Fibroblast of skin of right biceps (primary cell): ENCODE measurements at places on chromosomes 7 and 10.

DNA sequence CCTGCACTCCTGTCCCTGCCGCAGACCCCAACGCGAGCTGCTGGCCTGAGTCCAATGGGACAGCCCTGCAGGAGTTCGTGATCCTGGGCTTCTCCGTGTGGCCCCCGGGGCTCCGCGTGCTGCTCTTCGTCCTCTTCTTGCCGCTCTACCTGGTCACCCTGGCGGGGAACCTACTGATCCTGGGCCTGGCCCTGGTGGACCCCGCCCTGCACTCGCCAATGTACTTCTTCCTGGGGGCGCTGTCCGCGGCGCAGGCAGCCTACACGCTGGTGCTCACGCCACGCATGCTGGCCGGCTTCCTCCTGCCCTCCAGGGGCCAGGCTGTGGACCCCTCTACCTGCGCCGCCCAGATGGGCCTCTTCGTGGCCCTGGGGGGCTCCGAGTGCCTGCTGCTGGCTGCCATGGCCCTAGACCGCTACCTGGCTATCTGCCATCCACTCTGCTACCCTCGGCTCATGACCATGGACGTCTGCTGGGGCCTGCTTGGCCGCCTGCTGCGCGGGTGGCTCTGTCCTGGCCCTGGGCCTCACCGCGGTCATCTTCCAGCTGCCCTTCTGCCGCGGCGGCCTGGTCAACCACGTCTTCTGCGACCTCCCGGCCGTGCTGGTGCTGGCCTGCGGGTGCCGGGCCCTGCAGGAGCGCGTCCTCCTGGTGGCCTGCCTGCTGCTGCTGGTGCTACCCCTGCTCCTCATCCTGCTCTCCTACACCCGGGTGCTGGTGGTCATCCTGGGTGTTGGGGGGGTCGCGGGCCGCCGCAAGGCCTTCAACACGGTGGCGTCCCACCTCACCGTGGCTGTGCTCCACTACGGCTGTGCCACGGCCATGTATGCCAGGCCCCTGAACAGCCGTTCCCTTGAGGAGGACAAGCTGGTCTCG lies 71.7 kb downstream of the RBAK start:
- no peak for DNase-seq

GRCh38 chr10:79193694-79194382 lies 125.1 kb downstream of the ZMIZ1 start:
- no peak for DNase-seq

DNA sequence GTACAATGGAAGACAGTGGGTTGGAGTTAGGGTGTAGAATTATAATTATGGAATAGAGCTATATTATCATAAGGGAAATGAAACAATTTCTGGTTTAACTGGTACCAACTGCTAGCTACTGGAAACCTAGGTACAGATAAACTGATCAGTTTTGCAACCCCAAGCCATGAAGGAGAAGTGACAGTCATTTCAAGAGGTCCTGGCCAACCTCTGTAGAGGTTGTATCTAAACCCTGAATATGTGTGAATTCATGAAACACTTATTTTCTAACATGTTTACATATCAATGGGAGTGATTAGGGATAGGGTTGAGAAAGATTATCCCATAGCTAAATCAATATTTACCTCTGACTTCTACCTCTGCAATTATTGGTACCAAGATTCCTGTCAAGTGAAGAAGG lies 29.9 kb upstream of the CC2D2B start:
- DNase-seq = no peak

GRCh38 chr10:14748441-14748840 lies 26.3 kb downstream of the FAM107B start:
- no peak for DNase-seq

DNA sequence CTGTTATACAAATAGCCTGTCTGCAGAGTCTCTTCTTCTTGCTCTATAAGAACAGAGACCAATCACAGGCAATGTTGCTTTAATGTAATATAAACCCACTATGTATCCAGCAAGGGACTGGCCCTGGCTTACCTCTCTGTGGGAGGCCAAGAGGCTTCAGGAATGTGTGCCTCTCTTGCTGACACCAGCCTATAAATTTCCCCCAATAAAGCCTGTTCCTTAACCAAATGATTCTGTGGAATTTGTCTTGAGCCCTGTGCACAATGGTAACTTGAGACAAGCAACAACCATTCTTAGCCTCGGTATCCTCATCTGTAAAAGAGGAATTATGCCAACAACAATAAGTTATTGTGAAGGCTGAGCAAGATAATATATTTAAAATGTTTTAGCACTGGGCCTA lies 563.7 kb downstream of the GRM8 start:
- peak; percentile 80 for DNase-seq

GRCh38 chr7:44998153-44998871 lies 1.7 kb upstream of the CCM2 start:
- no peak for DNase-seq

DNA sequence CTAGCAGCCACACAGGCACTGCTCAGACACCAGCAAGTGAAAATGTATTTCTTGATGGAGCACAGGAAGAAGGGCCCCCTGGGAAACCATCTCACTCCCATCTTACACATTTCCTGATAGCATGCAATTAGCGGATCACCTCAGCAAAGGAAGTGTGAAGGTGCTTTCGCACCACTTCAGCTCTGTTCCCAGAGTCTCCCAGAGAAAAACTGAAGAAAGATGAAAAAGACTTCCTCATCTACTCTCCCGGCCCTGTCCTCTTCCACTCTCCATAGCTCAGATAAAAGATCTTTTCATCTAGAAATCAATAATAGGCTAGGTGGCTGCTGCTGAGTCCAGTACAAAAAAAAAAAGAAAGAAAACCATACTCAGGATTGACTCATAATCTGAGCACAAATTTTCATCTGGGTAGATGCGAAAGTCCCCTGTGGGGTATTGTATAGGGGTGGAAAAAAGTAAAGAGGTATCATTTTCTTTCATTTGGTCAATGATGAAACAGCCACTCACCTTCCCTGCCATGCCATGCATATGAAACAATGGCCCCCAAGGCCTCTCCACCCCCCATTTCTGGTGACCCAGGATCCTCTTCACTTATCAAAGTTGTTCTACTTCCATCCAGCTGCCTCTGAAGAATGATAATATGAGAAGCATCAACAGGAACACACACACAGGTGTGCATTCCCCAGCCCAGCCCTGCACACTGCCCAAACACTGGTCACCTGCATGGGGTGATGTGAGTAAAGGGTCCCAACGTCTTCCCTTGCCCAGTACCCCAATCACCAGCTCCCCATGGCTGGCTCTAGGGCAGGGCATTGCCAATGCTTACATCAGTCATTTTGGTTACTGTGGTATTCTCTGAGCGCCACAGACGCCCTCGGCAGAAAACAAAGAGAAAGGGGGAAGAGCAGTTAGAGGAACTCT lies 48.8 kb upstream of the DGKI start:
- no peak for DNase-seq
